T-helper 1 cell treated with Interleukin-12 subunit alpha and Interleukin-12 subunit beta and Interleukin-4 antibody, amounts not matched to agents 30 ng/mL and 1 ng/mL, for 36 hours (primary cell): ENCODE measurements at places on chromosomes 7 and 10. TPM values are rescaled to one million over a fixed set of nuclear protein-coding genes. Genes with fewer than 3 reads are reported as not detected.

The LOXL4 gene
- not detected in 2 replicates for total RNA-seq

The GAD2 gene
- not detected in 2 replicates for total RNA-seq

The LEP gene
- not detected in 2 replicates for total RNA-seq

The PTPRE gene
- 27.7 and 35.7 TPM in 2 replicates for total RNA-seq

The FKBP9 gene
- 1.1 and 1.7 TPM in 2 replicates for total RNA-seq

The ARF5 gene
- total RNA-seq = 123 TPM in 2 replicates

The SDK1 gene
- total RNA-seq = 0.20 and 0.34 TPM in 2 replicates

The PIK3AP1 gene
- 6.1 and 6.3 TPM in 2 replicates for total RNA-seq

The HOXA13 gene
- not detected in 2 replicates for total RNA-seq

The MYL7 gene
- total RNA-seq = not detected in 2 replicates

The CDK1 gene
- total RNA-seq = 91.4 and 93.4 TPM in 2 replicates

The HOXA4 gene
- 0.22 TPM in 1 of 2 replicates, not detected in the other for total RNA-seq

The TMEM196 gene
- total RNA-seq = not detected in 2 replicates

The APBB1IP gene
- total RNA-seq = 59.3 and 61.3 TPM in 2 replicates

The ZNF239 gene
- total RNA-seq = 0.96 and 1.4 TPM in 2 replicates

The SPDYE3 gene
- not detected in 2 replicates for total RNA-seq

The CYP26C1 gene
- 0.05 TPM in 1 of 2 replicates, not detected in the other for total RNA-seq

The SPDYE6 gene
- total RNA-seq = not detected in 2 replicates

The VAX1 gene
- total RNA-seq = not detected in 2 replicates

The GRM8 gene
- total RNA-seq = not detected in 2 replicates

The CALHM1 gene
- total RNA-seq = 0.17 and 0.25 TPM in 2 replicates

The TMEM273 gene
- total RNA-seq = 11.1 and 11.2 TPM in 2 replicates

The AP5Z1 gene
- total RNA-seq = 82.3 and 86.1 TPM in 2 replicates

The IDI2 gene
- total RNA-seq = not detected in 2 replicates

The BUB3 gene
- total RNA-seq = 186 and 187 TPM in 2 replicates

The TRDMT1 gene
- total RNA-seq = 8.1 and 9.1 TPM in 2 replicates

The NKX1-2 gene
- total RNA-seq = not detected in 2 replicates
